Glutamatergic neuron (in vitro differentiated cells): ENCODE measurements at places on chromosomes 5 and 9. TPM values are rescaled to one million over a fixed set of nuclear protein-coding genes. Genes with fewer than 3 reads are reported as not detected.

KLF4 gene
- total RNA-seq, result 72.1 TPM

- no peak for DNase-seq
- peaks cover 15% of the 10 kb centered on the region for H3K27me3 ChIP-seq
- H3K36me3 ChIP-seq, result no peaks in the 10 kb centered on the region
- H3K4me1 ChIP-seq, result no peaks in the 10 kb centered on the region
These were observed 50.5 kb downstream of the PSD2 start for GRCh38 chr5:139845846-139846681.

DNA sequence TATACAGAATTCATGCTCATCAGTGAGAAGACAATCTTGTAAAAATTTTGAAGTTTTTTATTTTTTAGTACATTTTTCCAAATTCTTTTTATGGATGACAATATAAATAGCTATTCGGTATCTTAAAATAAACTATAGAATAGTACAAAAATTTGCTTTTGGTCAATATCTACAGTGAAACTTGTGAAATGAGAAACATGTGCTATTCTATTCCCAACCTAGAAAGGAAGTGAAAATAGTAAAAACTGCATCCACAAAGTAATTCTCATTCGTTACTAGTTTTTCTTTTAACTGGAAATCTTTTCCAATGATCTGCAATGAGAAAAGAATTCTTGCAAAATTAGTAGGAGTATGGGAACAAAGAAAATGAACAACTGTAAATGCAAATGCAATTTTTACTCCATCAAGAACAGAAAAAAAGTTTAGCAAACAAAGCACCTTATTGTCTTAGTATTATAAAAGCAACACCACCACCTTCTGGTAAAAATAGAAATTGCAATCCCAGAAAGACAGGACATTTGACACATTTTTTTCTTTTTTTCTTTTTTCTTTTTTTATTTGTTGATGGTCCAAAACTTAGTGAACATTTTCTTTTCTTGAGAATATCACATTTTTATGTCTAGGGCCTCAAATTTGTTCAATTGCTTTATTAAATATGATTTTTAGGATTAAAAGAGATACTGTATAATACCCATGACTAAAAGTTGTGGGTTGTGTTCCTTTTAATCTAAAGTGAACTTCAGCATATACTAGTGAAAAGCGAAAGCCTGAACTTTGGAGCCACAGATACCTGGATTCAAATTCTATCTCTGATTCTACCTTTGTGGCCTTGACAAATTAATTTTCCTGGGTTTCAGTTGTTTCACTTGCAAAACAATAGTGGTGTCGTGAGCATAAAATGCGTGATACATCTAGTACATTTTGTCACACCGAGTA lies 72.3 kb downstream of the SLCO4C1 start:
- no peak for DNase-seq
- no peaks in the 10 kb centered on the region for H3K27me3 ChIP-seq
- H3K4me1 ChIP-seq, result no peaks in the 10 kb centered on the region
- no peaks in the 10 kb centered on the region for H3K36me3 ChIP-seq

DNA sequence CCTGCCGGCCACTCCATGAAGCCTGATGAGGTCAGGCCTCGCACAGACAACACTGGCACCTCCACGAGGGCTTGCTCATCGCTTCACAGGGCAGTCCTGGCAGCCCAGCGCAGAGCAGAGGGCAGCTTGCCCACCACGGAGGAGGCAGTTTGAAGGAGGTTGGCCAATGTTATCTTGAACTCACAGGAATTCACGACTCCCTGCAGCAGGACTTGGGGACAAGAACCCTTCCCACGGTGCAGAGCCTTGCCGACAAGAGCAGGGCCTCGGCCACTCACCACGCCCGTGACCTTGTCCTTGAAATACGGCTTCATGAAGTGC lies 5.0 kb downstream of the SNAPC4 start:
- no peak for DNase-seq
- H3K4me3 ChIP-seq, result no peak overlapping the region
- peaks cover 8% of the 10 kb centered on the region for H3K27me3 ChIP-seq
